ENCODE measurements at places on chromosomes 5 and 9.

- no peak for DNase-seq
Measured at GRCh38 chr9:69058101-69058500, 22.5 kb downstream of the FXN start.

- DNase-seq, result no peak
Measured at GRCh38 chr5:89281766-89282553, 399.0 kb upstream of the MEF2C start.

GRCh38 chr9:111985315-111985714 lies 88.7 kb downstream of the UGCG start:
- DNase-seq, result no peak

GRCh38 chr5:111602817-111603445 lies 90.6 kb upstream of the STARD4 start:
- no peak for DNase-seq

DNA sequence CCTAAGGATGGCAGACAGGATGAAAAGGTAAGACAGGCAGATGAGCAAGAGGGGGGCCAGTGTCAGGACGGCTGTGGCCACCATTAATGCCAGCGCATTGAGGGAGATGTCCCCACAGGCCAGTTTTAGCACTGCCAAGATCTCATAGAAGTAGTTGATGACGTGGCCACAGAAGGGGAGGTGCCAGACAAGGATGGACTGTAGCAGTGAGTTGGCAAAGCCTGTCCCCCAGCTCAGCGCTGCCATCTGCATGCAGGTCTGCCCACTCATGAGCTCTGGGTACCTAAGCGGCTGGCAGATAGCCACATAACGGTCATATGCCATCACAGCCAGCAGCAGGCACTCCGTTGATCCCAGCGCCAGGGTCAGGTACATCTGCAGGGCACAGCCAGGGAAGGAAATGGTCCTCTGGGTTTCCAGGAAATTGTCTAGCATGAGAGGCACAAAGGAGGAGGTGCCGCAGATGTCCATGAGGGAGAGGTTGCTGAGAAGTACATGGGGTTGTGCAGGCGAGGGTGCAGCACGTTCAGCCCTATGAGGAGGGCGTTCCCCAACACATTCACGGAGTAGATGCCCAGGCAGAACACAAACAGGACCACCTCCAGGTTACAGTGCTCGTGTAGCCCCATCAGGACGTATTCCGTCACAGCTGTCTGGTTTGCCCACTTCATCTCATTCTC lies 10.8 kb downstream of the OR13J1 start:
- DNase-seq, result no peak

DNA sequence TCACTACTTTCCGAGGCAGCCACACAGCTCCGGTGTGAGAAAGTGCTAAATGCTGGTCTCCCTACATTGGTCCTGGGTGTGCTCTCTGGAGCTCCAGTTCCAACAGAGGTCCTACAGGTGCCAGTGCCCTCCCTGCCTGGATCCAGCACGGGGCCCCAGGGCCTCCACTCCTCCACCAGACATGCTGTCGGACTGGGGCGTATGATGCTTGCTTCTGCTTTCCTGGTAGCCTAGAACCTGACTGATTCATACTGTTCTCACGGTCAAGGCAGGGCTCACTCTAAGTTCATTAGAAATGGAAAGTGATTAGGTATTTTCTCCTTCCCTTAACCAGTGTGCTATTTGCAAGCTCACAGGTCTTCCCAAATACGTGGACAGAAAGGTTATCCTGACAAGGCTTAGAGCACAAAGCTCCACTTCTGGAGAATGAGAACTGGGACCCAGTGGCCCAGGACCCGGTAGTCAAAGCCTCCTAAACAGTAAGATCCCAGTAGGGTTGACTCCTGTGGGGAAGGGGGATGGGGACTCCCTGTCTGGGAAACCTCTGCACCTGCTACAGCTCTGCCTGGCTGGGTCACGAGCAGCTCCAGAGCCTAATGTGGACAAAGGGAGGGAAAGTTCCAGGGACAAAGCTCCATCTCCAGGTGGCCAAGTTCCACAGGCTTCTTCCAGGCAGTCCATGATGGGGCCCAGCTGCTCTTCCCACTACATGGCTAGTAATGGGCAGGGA lies 98.1 kb downstream of the PAX5 start:
- no peak for DNase-seq

- DNase-seq, result no peak
Measured at GRCh38 chr5:50435168-50435567, 5.9 kb downstream of the EMB start.

DNA sequence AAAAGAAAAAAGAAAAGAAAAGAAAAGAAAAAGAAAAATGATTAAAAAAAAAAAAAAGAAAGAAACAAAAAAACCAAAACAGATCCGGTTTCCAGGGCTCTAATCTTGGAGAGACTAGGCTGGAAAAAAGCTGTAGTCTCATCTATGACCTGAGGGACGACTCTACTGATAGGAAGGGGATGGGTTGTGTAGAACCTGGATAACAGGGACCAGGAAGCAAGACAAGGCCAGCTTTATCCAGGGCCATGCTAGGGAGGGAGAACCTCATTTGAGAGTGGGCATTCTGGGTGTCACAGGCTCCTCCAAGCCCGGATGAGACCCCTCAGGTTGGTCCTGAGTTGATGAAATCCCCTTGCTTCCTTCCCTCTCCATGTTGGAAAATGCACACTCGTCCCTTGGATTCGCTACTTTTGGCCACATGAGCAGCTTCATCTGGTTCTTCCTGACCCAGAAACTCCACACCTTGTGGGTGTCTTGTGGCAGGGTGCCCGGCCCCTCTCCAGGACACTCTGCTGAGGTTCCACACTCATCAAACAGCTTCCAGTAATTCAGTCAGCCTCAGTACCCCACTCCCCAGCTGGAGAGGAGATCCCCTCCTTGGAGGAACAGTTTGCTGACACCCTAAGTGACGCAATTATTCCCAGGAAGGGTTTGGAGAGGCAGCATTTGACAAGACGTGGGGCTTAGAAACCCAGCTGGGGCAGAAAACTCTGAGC lies 71.1 kb upstream of the LHFPL2 start:
- no peak for DNase-seq

DNA sequence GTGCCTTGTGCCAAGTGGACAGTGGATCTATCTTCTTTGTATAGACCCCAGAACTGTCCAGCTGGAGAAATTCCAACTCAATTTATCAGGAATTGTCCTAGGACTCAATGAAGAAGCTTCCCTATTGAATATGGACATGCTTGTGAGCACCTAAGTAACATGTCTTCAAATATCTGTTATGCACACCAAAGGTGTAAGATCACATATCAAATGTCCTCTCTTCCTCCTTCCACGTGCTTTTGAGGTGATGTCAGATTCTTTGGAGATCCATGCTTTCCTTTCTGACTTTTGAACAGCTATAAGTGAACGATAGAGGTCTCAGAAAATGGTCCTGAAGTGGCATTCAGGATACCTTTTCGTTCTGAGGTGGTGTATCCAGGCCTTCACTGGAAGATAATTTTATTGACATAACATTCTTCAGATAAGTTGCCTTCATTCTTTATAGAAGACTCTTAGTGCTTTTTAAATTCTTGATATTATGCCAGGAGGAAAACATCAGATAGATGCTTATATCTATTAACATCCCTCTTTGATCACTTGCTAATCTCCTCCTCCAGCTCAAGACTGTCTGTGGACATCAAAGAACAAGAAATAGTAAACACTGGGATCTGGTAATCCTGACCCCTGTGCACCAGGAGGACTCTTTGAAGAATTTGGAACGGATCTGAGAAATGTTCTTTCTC lies 246.4 kb downstream of the SMARCA2 start:
- no peak for DNase-seq

GRCh38 chr5:15932066-15932465 lies 247.5 kb downstream of the MARCHF11 start:
- no peak for DNase-seq

DNA sequence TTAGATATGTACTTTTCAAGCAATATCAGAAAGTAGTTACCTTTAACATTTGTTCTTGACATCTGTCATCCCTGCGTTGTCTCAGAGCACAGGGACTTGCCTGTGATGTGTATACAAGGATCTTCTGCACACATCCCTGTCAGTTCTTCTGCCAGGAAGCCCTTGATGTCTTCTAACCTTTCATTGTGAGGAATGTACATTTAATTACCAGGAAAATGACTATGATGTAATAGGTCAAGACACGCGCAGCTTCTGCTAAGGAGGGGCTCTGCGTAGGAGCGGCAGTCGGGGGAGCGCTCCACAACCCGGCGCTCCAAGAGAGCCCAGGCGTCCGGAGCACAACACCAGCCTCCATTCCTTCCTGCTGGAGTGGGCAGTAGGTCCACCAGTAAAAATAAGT lies 119.7 kb downstream of the IRX2 start:
- no peak for DNase-seq

- no peak for DNase-seq
Measured at GRCh38 chr9:20290257-20290656, 332.0 kb downstream of the MLLT3 start.

GRCh38 chr9:107481035-107481434 lies 8.5 kb downstream of the KLF4 start:
- DNase-seq, result no peak

GRCh38 chr5:146669656-146670055 lies 153.7 kb upstream of the GPR151 start:
- no peak for DNase-seq

DNA sequence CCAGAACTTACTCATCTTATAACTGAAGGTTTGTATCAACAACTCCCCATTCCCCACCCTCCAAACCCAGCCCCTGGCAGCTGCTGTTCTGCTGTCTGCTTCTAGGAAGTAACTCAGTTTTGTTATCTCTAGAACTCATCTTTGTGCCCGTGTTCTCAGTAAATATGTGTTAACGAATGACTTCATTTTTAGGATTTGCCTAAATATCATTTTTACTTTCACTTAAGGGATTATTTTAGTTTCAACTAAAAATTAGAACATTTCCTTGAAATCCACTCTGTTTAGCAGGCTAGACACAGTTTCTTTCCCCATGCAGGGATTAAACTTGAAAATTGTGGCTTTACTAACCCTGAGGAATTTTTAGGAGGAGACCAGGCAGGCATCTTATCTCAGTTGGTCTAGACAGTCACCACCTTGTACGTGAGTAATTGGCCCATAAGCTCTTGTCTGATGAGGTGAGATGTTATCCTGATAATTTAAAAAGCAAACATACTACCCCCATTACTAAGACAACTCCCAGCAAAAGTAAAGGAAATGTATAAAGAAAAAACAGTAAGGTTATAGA lies 68.2 kb upstream of the TNFAIP8 start:
- DNase-seq, result no peak

- no peak for DNase-seq
Measured at GRCh38 chr9:14987858-14988257, 77.6 kb upstream of the FREM1 start.

DNA sequence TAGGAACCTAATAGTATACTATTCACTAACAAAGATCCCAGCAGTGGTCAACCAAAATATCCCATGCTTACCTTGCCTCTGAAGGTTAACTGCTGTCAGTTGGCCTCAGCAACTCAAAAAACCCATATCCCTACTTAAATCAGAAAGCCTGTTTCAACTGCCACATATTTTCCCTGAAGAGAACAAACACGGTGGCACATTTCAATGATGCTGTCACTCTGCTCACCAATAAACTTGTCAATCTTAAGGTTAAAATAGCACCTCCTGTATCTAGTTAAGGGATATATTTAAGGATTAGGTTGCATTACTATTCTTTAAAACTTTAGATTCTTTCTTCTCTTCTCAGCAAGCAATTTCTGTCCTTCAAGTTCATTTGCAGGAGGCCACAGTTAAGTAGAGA lies 986.9 kb downstream of the CDH18 start:
- no peak for DNase-seq

DNA sequence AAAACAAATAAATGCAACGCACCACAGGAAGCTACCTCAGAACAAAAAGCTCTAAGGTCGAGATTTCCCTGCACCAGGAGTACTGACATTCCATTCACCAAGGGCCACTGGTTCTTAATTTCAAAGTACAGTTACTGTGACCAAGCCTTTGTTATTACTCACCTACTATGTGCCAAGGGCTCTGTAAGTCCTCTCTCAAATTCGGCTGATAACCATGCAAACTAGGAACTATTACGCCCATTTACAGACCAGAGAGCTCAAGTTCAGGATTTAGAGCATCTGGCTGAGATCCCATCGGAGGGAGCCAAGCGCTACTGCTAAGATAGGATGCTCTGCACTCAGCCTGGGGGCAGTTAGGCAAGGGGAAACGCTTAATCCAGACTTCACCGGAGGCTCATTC lies 5.6 kb downstream of the MYO10 start:
- DNase-seq, result no peak

- no peak for DNase-seq
Measured at GRCh38 chr5:151227918-151228447, 4.1 kb upstream of the CCDC69 start.

DNA sequence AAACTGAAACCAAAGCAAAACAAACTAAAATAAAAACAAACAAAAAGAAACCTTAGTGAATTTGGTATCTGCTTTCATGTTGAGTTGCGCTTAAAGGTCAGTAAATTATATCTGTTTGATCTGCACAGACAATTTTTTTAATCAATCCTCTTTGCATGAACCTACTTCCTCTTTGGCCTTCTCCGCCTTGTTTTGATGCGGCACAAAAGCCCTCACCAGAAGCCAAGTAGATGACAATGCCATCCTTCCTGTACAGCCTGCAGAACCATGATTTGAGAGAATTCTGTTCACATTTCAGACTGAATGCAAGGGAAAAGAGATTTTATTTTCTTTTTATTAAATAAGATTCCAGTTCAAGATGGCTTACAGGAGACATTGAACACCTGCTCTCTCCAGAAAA lies 473.6 kb upstream of the FTMT start:
- DNase-seq, result no peak

- no peak for DNase-seq
Measured at GRCh38 chr5:149381261-149381985, 2.3 kb upstream of the IL17B start.

GRCh38 chr5:68922172-68922987 lies 171.4 kb upstream of the SLC30A5 start:
- DNase-seq, result no peak

DNA sequence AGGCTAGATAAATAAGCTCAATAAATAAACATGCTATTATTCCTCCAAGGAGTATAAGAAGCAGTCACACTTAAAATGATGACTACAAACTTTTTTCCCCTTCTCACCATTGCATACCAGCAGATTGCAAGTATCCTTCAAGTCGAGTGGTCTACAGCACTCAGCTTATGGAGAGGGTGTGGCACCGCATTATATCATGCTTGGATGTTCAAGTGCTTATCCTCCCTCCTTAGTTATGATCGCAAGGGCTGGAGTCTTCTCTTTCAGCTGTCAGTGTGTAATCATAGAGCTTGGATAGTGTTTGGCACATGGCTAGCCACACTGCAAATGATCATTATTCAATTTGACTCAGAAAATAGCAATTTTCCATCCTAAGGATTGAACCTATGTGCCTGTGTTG lies 124.0 kb downstream of the CARTPT start:
- no peak for DNase-seq

DNA sequence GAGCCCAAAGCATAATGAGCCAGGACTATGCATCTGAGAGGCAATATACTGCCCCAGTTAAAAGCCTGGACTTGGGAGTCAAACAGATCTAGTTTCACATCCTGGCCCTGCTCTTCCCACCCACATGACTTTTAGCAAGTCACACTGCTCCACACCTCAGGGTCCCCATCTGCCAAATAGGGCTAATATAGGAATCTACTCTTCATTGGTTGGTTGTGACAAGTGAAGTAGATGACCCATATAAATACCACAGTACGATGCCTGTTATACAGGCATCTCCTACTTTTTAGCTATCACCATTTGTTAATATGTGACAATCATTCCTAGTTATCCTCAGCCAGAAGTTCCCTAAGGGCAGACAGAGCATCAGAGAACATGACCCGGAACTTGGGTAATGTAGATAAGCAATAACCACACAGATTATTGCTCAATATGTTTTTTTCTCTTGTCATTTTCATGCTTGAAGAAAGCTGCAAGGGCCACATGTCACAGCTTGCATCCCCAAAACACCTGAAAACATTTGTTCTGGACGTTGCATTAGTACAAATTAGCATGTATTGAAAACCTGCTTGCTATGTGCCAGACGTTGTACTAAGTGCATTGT lies 20.4 kb downstream of the ADAM19 start:
- no peak for DNase-seq

Data from left ventricle myocardium inferior (tissue), 1 donor.